Osteocyte (in vitro differentiated cells): ENCODE measurements at places on chromosomes 4 and X. TPM values are rescaled to one million over a fixed set of nuclear protein-coding genes. Genes with fewer than 3 reads are reported as not detected.

DNA sequence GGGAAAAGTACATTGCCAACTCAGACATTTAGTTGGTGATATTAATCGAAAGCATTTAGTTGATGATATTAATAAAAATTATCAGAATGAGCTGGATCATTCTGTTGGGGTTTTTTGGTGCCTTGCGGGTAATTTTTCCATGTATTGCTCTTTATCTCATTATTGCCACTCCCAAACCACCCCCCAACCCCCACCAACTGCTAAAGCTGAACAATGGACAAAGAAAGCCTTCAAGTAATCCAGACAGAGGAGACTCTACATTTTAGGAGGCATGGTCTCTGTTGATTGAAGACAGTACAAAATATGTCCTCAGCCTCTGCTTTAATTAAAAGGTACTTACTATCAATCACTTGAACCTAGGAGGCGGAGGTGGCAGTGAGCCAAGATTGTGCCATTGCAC lies 22.5 kb downstream of the PDK3 start:
- H3K27me3 ChIP-seq = no peaks in the 10 kb centered on the region
- peaks cover 9% of the 10 kb centered on the region for H3K4me1 ChIP-seq
- no peak overlapping the region for H3K4me3 ChIP-seq
- no peaks in the 10 kb centered on the region for H3K36me3 ChIP-seq
- no peak for DNase-seq
- no peak overlapping the region for H3K27ac ChIP-seq

DNA sequence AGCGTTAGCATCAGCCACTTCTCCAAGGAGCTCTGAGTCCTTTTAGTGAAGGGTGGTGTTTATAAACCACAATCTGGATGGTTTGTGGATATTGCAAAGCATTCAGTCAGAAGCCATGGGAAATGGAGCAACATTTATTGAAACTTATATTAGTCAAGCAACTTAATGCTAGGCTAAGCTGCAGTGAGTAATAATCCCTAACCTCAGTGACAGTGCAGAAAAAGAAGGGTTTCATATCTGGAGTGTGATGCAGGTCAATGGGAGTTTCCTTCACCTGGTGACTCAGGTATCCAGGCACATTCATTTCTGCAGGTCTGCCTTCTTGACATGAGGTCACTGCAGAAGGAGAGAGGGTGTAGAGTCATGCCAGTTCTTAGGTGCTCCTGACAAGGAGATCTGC lies 10.4 kb upstream of the DRD5 start:
- H3K36me3 ChIP-seq = no peaks in the 10 kb centered on the region
- H3K4me3 ChIP-seq = no peak overlapping the region
- no peak overlapping the region for H3K27ac ChIP-seq
- no peaks in the 10 kb centered on the region for H3K4me1 ChIP-seq
- H3K27me3 ChIP-seq = peaks cover 4% of the 10 kb centered on the region
- DNase-seq = no peak

- no peaks in the 10 kb centered on the region for H3K27me3 ChIP-seq
- no peaks in the 10 kb centered on the region for H3K36me3 ChIP-seq
- H3K4me1 ChIP-seq = peaks cover 15% of the 10 kb centered on the region
- no peak overlapping the region for H3K4me3 ChIP-seq
Measured at GRCh38 chr4:66863481-66863880, 681.8 kb downstream of the CENPC start.

- peaks cover 3% of the 10 kb centered on the region for H3K4me1 ChIP-seq
- no peak for DNase-seq
- peak overlapping the region; percentile 61 for H3K27ac ChIP-seq
- H3K4me3 ChIP-seq = no peak overlapping the region
- H3K27me3 ChIP-seq = peaks cover 21% of the 10 kb centered on the region
Measured at GRCh38 chr4:55854129-55854528, 681 bp downstream of the EXOC1 start.

GRCh38 chr4:137387924-137388323 lies 144.4 kb downstream of the PCDH18 start:
- H3K36me3 ChIP-seq = no peaks in the 10 kb centered on the region
- H3K4me1 ChIP-seq = peaks cover 46% of the 10 kb centered on the region
- H3K27me3 ChIP-seq = no peaks in the 10 kb centered on the region
- DNase-seq = no peak
- peak overlapping the region; percentile 64 for H3K27ac ChIP-seq

GRCh38 chr4:110567214-110567613 lies 55.7 kb downstream of the PITX2 start:
- H3K36me3 ChIP-seq = no peaks in the 10 kb centered on the region
- H3K27ac ChIP-seq = no peak overlapping the region
- H3K27me3 ChIP-seq = peaks cover 3% of the 10 kb centered on the region
- no peak for DNase-seq
- no peaks in the 10 kb centered on the region for H3K4me1 ChIP-seq

- peaks cover 58% of the 10 kb centered on the region for H3K4me1 ChIP-seq
- no peaks in the 10 kb centered on the region for H3K27me3 ChIP-seq
- H3K4me3 ChIP-seq = peak overlapping the region; percentile 5
Measured at GRCh38 chr4:176780995-176781738, 11.6 kb downstream of the VEGFC start.

DNA sequence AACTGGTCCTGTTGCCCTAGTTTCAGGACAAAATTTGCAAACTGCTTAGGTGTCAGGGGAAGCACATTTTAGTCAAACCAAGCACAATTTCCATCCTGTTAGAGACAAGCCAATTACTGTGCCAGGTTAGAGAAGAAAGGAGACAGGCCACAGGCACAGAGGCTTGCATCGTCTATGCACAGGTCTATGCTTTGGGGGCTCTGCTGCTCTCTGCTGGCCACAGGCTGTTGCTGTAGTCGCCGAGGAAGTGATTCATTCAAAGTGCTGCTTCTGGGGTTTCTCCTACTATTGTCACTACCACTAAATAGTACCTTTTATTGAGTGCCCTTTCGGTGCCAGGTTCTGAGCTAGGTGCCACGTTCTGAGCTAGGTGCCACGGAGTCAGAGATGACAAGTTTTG lies 45.5 kb downstream of the VGLL1 start:
- H3K36me3 ChIP-seq = no peaks in the 10 kb centered on the region
- H3K27ac ChIP-seq = no peak overlapping the region
- H3K4me1 ChIP-seq = no peaks in the 10 kb centered on the region
- DNase-seq = no peak
- peaks cover 7% of the 10 kb centered on the region for H3K27me3 ChIP-seq

- peaks cover 8% of the 10 kb centered on the region for H3K4me1 ChIP-seq
- H3K36me3 ChIP-seq = no peaks in the 10 kb centered on the region
- H3K4me3 ChIP-seq = no peak overlapping the region
- H3K27ac ChIP-seq = peak overlapping the region; percentile 45
- no peak for DNase-seq
Measured at GRCh38 chrX:30659421-30659820, 6.2 kb downstream of the GK start.

- H3K4me1 ChIP-seq = peaks cover 15% of the 10 kb centered on the region
- H3K27ac ChIP-seq = no peak overlapping the region
- no peak overlapping the region for H3K4me3 ChIP-seq
- H3K27me3 ChIP-seq = no peaks in the 10 kb centered on the region
- no peak for DNase-seq
Measured at GRCh38 chr4:42501624-42502401, 104.5 kb downstream of the SHISA3 start.

DNA sequence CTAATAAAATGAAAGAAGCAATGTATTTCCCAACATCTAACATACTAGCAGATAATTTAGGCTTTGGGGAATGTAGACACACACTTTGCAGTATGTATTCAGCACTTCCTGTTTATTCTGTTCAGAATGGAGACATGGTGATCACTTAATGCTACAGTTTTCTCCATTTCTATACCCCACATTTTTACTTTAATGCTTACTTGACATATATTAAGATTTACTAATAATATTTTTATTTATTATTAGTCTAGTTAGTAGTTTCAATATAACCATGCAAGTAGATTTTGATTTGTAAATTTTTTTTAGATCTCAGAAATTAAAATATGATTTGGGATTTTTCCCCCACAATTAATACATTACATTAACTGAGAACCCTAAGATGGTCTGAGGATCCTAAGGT lies 98.4 kb downstream of the PRSS12 start:
- DNase-seq = no peak
- no peak overlapping the region for H3K4me3 ChIP-seq
- no peaks in the 10 kb centered on the region for H3K4me1 ChIP-seq
- H3K36me3 ChIP-seq = peaks cover 4% of the 10 kb centered on the region
- H3K27me3 ChIP-seq = no peaks in the 10 kb centered on the region

DNA sequence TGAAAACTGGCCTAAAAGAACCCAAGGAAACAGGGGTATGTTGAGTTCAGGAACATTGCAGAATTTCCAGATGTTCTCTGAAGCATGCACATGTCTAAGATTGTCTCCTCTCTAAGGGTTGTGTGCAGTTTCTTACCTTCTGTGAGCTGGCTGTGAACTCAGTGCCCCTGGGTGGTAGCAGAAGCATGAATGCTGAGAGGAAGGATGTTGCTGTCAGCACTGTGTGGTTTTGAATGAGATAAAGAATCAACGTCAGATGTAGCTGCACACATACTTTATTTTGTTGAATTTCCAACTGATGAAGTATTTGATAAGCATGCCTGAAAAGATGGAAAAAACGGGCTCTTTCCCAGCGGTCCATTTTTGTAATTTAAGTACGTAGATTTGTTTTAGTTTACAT lies 23.8 kb upstream of the CD38 start:
- H3K36me3 ChIP-seq = no peaks in the 10 kb centered on the region
- H3K27me3 ChIP-seq = no peaks in the 10 kb centered on the region
- H3K4me3 ChIP-seq = no peak overlapping the region
- no peak for DNase-seq
- no peak overlapping the region for H3K27ac ChIP-seq
- peaks cover 9% of the 10 kb centered on the region for H3K4me1 ChIP-seq

DNA sequence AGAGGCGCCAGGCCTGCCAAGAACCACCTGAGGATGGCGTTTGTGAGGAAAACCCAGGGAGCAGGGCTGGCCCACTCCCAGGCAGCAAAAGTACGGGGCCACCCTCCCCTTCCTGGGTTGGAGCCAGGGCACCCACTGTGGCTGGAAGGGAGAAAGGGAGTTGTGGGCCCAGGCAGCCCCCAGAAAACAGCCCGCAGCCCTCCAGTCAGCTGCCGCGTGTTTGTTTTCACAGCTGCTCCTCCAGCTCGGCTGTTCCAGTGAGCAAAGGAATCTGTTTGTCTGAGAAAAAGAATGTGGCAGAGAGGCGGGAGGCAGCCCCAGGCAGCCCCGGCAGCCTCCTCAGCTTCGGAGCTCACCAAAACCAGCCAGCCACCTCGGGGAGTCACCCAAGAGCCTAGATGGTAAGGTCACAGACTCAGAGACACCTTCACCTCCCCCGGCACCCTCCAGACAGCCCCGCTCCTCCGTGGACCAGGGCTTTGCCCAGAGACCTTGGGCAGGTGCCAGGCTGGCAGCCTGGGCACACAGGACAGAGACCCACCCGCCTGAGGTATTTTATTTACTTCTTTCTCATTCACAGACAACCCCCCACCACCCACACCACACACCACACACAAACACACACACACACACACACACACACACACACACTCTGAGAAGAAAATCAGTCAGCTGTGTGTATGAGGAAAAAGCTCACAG lies 338.1 kb downstream of the BCOR start:
- no peak overlapping the region for H3K4me3 ChIP-seq
- DNase-seq = peak; percentile 94
- no peaks in the 10 kb centered on the region for H3K27me3 ChIP-seq
- H3K4me1 ChIP-seq = peaks cover 70% of the 10 kb centered on the region

DNA sequence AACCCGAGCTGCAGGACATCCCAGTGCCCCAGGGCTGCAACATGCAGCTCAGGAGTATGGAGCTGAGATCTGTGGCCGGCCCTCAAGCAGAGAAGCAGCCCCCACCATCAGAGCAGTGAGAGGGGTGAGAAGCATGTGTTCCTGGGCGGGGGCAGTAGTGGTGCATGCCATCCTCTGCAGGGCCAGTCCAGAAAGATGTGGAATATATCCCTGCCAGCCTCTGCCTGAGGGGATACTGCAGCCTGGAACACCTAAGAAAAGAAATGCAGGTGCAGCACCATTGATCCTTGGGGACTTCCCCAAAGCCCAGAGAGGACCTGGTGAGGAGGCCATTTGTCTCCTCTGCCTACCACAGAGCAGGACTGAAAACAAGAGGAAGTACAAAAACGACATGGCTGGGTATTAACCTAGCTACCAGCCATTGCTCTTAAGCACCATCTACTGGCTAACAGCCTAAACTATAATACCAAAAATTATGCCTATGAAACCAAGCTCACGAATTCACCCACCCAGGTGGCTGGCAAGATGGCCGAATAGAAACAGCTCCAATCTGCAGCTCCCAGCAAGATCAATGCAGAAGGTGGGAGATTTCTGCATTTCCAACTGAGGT lies 158.8 kb downstream of the ADGRA3 start:
- H3K4me1 ChIP-seq = peaks cover 2% of the 10 kb centered on the region
- no peak overlapping the region for H3K27ac ChIP-seq
- no peak for DNase-seq
- H3K36me3 ChIP-seq = peaks cover 3% of the 10 kb centered on the region
- no peaks in the 10 kb centered on the region for H3K27me3 ChIP-seq

The IL1RAPL2 gene
- total RNA-seq = not detected in 2 replicates

The DRD5 gene
- not detected in 2 replicates for total RNA-seq

The PCDH19 gene
- total RNA-seq = 1.7 and 2.7 TPM in 2 replicates

The SRPX2 gene
- 42.8 and 47.9 TPM in 2 replicates for total RNA-seq

The CT45A10 gene
- not detected in 2 replicates for total RNA-seq

The LAGE3 gene
- total RNA-seq = 15.6 and 19.6 TPM in 2 replicates
